Activated CD4-positive, CD25-positive, alpha-beta regulatory T cell (primary cell): ENCODE measurements at places on chromosomes 2 and 18.

- DNase-seq: no peak
Measured at GRCh38 chr2:56014046-56014730, 90.6 kb upstream of the EFEMP1 start.

GRCh38 chr2:238278626-238279323 is 9.6 kb downstream of the PER2 start:
- DNase-seq: no peak

DNA sequence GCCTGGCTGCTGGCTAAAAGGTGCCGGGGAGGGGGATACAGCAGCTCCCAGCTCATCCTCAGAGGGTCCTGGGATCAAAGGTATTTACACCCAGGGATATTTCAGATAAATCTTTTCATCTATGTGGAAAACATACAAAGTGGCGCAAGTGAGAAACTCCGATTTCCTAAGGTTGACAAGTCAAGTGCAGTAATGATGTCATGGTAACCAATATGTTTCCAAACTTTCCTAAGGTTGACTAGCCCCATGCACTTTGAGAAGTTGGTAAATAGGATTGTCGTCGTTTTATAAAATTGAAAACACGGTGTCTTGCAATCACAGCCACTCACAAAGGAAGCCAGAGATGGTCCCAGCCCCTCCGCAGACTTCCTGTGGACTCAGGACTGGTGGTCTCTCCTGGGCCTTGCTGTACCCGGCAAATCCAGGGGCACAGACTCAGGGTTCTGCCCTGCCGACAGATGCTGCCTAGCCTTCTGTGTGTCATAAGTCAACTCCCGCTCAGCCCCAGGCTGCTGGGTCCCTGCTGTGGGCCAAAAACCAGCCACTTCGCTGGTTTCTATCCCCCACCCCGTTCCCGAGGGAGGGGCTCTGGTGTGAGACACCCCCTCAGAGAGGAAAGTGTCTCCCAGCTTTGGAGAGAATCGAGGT is 111.2 kb upstream of the PPP1CB start:
- no peak for DNase-seq

GRCh38 chr2:21406911-21407310 is 283.1 kb downstream of the TDRD15 start:
- no peak for DNase-seq

- DNase-seq: no peak
Measured at GRCh38 chr2:233408366-233409285, 54.3 kb downstream of the DGKD start.

GRCh38 chr2:104790901-104791495 is 62.9 kb upstream of the POU3F3 start:
- DNase-seq: no peak
